ENCODE measurements at places on chromosomes 5 and 9. TPM values are rescaled to one million over a fixed set of nuclear protein-coding genes. Genes with fewer than 3 reads are reported as not detected.

DNA sequence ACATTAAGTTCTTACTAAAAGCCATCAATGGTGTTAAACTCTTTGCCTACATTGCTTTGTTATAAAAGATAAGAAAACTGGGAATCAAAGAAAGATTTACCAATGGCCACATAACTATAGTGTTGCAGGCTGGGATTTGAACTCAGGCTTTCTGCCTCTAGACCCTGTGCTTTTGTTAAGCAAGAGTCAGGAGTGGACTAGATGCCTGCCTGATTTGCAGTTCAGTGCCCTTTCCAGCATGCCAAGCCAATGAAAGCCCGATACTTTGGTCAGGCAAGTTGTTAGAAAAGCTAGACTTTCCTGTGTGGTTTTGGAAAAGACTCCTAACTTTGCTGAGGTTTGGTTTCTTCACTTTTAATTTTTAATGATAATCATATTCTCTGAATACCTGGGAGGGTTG is 21.4 kb upstream of the AGXT2 start:
- DNase-seq = no peak

ZDHHC11B gene
- total RNA-seq = 5.9 TPM

DNA sequence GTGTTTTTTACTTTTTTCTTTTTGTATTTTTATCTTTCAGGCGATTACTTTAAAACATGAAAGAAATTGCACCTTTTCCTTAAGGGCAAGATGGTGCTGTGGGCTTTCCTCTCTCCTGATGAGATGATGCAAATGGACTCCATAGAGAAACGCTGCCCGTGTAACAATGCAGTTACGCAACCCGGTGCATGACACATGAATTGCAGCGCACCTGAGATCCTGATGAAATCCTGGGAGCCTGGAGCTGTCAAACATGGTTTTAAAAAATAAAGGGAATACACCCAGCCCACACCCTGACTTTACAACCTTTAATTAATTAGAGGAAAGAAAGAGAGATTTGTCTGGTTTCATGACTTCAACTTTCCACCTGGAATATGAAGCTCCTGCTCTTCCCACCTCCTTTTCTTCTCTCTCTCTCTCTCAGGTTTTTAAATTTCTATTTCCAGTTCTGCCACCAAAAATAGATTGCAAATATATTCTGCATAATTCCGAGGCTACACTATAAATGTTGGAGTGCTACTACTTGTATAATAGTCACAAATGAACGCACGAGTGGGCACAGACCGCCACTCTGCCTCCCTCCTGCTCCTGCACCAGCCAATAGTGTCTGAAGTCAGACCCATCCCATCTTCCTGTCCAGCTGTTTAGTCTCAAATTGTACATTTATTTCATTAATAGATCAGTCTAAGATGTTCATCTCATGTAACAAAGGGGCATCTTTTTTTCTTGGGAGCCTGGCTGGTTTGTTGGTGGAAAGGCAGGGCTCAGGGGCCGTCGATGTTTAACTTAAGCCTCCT is 179.1 kb downstream of the AUH start:
- no peak for DNase-seq

DNA sequence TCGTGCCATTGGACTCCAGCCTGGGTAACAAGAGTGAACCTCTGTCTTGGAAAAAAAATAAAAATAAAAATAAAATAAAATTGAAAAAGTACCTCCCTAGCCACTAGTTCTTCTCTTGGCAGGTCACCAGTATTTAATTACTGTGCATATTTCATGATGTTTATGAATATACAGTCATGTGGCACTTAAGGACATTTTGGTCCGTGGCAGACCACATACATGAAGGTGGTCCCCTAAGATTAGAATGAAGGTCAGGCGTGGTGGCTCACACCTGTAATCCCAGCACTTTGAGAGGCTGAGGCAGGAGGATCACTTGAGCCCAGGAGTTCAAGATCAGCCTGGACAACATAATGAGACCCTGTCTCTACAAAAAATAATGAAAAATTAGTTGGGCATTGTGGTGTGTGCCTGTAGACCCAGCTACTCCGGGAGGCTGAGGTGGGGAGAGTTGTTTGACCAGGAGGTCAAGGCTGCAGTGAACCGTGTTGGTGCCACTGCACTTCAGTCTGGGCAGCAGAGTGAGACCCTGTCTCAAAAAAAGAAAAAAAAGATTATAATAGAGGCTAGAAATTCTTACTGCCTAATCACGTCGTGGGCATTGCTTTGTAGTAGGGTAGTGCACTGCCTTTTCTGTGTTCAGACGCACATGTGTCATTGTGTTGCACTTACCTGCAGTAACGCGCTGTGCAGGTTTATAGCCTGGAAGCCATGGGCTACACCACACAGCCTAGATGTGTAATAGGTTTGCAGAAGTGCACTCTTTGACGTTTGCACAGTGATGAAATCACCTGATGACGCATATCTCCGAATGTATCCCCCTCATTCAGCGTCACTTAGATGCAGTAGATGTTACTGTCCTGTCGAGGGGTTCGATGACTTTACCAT is 12.8 kb downstream of the EHMT1 start:
- no peak for DNase-seq
